ENCODE measurements at places on chromosomes 5 and 9. TPM values are rescaled to one million over a fixed set of nuclear protein-coding genes. Genes with fewer than 3 reads are reported as not detected.

The OR1Q1 gene
- polyA plus RNA-seq: not detected

The FOXI1 gene
- 5.2 TPM for polyA plus RNA-seq

The PTGDS gene
- polyA plus RNA-seq: 66.3 TPM

The IFNA2 gene
- polyA plus RNA-seq: not detected

DNA sequence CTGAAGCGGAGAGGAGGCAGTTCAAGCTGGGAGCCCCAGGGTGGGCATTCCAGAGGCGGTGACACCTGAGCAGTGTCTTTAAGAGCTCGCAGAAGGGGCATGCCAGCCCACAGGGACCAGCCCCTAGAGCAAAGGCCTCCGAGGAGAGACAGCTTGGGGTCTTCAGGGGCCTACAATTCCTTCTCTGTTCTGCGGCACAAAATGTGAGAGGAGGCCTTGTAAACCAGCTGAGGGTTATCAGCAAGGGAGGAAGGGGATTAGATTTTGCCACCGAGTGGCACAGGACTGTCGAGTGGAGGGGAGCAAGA lies 505 bp upstream of the SIGMAR1 start:
- no peak for DNase-seq

DNA sequence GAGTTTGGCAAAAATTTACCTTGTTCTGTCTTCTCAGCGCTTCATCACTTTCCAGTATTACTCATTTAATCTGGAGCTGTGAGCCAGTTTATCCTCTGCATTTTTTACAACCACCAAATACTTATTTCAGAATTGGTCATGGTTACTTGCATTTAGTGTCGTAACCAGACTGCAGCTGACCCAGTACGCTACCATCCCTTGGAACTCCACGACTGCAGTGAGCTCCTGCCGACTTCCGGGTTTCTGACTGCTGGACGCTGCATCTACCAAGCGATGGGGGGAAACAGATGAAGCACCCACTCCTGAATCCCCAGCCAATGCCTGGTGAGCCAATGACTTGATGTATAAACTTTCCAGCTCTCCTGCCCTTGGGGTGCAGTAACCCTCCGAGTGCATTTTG lies 174.4 kb upstream of the PRLR start:
- no peak for DNase-seq

DNA sequence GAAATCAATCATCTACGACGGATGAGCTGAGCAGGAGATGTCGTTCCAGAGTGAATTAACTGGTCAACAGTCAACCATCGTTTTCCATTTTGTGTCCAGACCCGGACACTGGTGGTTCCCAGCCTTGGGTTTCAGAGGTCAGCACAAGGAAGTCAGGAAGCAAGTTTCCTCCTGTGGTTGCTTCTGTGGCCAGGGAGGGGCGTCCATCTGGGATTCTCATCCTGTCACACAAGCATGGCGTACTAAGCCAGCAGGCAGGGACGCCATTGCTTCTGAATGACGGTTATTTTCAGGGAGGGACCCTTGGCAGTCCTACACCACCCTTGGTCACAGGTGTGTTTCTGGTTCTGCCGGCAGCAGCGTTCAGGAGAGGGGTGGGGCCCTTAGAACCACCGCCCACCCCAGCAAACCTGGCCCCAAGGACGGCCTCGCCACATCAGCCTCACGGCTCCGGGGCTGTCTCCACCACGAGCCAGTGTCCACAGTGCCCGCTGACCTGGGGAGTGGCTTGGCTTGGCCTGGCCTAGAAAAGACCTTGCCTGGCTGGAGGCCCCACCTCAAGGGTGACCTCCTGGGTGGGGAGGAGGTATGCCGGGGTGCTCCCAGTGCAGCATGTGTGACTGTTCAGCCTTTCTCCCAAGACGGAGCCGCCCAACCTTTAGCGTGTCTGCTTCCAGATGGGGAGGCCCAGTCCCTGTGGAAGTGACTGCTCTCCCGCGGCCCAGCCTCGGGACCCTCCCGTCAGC lies 25.2 kb downstream of the NDUFS6 start:
- no peak for DNase-seq

DNA sequence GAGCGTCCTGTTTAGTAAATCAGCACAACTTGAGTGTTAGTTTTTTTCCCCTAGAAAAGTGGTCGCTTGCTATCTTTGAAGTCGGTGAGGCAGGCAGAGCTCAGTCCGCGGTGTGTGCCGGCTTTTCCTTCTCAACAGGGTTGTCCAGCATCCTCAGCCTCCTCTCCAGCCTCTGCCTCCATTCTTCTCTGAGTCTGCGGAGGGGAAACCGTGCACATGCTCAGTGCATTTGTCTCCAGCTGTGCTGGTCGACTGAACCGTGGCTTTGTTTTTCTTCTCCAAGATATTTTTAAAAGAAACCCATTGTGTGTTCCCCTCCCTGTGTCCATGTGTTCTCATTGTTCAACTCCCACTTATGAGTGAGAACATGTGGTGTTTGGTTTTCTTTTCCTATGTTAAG lies 25.3 kb downstream of the FAM240B start:
- no peak for DNase-seq

- no peak for DNase-seq
Measured at GRCh38 chr5:35339006-35339405, 108.7 kb upstream of the PRLR start.

GRCh38 chr9:7320841-7321240 lies 478.7 kb downstream of the DMAC1 start:
- DNase-seq: no peak

GRCh38 chr5:168404365-168404764 lies 81.9 kb upstream of the RARS1 start:
- no peak for DNase-seq

DNA sequence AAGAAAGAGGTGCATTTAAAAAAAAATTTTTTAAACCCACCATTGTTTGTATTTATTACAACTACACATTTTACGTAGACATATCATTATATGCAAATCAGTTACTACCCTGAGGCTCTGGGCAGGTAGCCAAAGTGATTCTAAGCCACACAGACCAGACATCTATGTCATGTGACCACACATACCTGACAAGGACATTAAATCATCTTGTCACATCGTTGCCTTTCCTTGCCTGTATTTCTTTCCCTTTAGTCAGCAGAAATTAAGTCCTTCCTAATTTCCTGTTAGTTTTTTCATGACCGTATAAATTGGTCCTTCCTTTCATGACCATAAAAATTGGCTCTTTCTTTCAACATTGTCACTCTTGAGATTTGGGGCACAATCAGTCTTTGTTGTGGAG lies 134.2 kb upstream of the MARCHF11 start:
- no peak for DNase-seq

GRCh38 chr5:80215523-80215922 lies 40.3 kb downstream of the SERINC5 start:
- no peak for DNase-seq

DNA sequence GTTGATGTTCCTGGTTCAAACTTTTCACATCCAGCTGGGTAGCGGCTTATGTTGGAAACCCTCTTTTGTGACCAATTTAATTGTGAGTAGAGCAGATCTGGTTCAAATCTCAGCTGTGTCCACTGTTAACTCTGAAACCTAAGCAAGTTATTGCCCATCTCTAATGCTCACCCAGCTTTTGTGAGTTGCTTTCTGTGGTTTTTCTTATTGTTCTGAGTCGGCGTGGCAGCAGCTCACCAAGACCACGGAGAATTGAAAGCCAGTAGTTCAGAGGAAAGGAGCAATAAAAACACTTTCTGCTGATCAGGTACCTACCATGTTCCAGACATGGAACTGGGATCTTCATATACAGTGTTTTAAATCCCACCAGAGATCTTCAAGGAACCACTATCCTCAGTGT lies 114.4 kb downstream of the DOCK2 start:
- DNase-seq: no peak

- DNase-seq: peak; percentile 43
Measured at GRCh38 chr9:33852216-33852826, 35.4 kb downstream of the UBE2R2 start.
